ENCODE measurements at places on chromosomes 1 and 21.
A peak's percentile ranks its signal among the peaks of the same experiment; 100 is the strongest.

DNA sequence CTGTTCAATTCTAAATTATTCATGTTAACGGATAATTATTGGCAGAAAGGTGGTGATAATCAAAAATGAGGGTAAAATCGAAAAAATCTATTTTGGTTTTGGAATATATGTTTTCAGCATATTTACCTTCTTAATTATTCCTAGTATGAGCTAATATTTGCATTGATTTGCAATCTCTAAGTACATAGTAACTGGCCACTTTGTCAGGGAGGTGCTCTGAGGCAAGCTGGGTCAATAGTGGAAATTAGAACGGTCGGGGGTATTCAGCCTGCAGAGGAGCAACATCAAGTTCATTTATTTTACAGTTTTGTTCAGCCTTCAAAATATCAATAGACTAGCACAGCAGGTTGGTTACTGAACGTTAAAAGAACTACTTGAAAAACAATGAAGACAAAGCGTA, 1.8 kb downstream of the OTUD7B start:
- no peak for DNase-seq

DNA sequence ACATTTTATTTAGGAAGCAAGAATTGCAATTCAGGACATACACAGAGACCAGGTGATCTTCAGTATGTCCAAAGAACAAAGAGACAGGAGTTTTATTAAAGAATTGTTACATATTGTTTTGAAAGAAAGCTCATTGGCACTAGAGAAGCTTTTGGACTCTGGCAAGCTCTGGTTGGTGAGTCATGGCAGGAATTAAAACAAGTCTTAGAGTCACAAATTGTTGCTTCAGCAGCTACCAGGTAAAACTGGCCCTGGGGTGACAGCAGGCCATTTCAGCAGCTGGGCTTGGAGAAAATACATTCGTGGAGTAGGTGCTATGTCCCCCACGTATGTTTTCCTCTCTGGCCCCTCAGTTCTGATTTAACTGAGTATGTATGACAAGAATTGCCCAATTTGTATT, 58.8 kb downstream of the MAP3K21 start:
- DNase-seq = no peak

GRCh38 chr1:215277532-215277931, 195.0 kb downstream of the KCNK2 start:
- DNase-seq = no peak

- no peak for DNase-seq
These were observed 109.8 kb upstream of the WARS2 start for GRCh38 chr1:119250299-119250698.

GRCh38 chr1:50633465-50633864, 210.2 kb upstream of the DMRTA2 start:
- no peak for DNase-seq

DNA sequence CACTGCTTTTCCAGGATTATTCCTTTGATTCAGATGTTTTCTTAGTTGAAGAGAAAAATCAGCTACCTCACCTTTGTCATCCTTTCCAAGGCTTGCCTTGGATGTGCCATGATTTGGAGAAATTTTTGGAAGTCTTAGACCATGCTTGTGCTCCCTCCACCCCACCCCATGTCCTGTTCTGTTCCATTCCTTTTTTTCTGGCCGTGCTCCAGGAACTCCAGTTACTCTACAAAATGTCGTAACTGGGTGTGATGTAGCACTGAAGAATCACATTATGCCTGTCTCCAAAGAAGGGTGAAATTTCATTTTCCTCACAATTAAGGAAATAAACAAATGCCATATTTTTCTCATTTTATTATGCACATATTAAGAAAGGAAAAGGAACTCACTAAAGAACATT, 217.8 kb upstream of the ZRANB2 start:
- DNase-seq = no peak

DNA sequence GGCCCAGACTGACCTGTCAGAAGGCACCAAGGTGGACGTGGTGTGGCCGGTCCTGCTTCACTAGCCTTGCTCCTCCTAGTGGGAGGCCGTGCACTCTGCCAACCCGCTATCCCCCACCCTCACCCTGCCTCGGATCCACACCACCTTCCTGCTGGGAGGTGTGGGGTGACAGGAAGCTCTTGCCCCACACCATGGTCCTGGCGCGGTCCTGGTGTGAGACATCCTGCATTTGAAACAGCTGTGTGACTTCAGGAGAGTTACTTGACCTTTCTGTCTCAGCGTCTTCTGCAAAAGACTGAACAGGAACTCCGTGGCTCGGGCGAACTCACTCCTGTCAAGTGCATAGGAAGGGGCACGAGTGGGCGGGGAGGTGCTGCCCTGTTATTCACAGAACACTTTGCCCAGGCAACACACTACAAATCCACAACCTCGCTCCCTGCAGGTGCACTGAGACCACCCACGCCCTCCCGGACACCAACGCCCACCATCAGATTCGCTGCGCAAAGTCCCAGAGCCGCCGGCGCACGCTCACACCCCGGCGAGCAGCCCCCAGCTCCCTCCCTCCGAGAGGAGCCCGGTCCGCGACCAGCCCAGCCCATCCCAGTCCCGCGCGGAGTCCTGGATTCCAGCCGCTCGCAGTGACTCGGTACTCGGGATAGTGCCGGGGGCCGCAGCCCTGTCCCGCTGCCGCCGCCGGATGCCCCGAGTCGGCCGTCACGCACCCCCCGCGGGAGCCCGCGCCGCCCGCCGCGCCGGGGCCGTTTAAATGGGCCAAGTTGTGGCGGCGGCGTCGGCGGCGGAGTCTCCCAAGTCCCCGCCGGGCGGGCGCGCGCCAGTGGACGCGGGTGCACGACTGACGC, at the start of gene SAMD11:
TSS of gene SAMD11 (plus strand) at position 793 of the 860 bp plus-strand sequence. CDS start 509 bp downstream, outside the sequence.
- DNase-seq = peak; percentile 61

DNA sequence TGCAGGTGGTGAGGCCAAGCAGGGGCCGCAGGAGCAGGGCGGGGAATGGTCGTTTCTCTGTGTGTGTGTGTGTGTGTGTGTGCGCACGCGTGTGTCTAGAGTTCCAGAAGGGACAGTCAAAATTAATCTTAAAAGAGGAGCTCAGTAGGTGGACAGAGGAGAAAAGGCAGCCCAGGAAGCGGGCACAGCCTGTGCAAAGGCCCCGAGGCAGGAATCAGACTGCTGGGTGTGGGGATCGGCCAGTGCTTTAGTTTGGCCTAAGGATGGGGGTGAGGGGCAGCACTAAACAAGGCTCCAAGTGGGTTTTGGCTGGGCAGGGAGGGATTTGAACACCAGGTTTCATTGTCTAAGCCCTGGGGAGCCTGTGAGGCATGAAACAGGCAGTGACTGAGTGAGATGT, 21.7 kb downstream of the EPHA8 start:
- no peak for DNase-seq

DNA sequence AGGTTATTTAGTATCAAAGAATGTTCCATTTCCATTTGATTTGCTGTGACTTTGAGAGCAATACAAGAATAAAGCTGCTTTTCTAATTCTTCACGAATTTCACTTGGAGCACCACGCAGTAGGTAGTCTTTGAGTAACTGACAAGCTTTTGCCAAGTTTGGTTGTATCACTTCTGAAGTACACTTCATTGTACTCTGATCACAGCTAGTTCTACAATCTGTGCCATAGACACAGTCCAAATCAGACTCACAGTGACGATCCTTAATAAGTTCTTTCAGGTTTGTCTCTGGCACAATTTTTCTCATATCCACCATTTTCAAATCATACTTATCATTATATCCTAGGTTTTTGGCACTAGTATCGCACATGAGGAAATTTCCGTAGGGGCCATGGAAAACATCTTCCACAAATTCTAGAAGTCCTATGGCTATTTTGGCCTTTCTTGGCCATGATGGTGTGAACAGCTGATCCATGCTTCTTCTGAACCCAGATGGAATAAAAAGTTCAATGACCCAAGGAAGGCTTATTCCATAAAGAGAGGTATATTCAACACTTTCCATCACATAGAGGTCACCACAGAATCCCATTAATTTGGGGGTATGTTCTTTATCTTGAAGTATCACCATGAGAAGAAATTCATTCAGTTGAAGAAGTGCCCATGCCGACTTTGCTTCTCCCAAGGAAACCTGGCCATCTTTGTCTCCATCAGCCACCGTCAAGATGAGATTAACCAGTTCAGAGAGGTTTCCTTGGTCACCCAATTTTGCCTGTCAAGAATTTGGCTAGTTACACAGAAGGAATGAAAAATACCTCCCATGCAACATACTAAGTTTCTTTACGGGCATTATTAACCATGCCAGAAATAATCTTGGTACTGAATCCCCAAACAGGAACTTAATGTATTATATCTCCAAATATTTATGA, 11.9 kb downstream of the RPL5 start:
- no peak for DNase-seq

DNA sequence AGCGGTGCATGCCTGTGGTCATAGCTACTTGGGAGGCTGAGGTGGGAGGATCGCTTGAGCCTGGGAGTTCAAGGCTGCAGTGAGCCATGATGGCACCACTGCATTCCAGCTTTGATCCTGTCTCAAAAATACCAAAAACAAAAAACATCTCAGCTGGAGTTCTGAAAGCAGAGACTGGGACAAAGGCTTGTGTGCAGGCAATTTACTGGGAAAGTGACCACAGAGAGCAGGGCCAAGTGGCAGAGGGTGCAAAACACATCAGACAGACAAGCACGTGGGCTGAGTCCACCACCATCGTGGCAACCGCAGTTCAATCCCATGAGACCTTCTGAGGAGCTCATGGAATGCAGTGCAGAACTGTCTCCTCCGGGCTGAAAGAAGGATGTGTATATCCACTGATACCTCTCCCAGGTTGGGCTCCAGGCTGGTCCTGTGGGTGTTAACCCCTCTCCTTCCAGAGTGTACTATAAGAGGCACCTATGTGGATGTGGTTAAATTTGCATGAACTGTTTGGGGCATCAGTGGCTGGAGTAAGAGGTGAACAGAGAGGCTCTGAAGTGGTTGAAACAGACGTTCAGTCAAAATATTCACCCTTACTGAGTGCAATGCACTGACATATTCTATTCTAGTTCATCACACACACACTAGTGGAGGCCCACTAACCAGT, 10.8 kb downstream of the PIGP start:
- DNase-seq = no peak

- DNase-seq = no peak
These were observed 25.0 kb downstream of the AGPAT3 start for GRCh38 chr21:43890042-43890441.

- no peak for DNase-seq
These were observed 68.1 kb downstream of the SPAG17 start for GRCh38 chr1:118116909-118117308.

- DNase-seq = no peak
These were observed 40.9 kb upstream of the CAMK1G start for GRCh38 chr1:209542585-209542984.

GRCh38 chr1:152487871-152488270, 22.7 kb upstream of the LCE5A start:
- DNase-seq = no peak

DNA sequence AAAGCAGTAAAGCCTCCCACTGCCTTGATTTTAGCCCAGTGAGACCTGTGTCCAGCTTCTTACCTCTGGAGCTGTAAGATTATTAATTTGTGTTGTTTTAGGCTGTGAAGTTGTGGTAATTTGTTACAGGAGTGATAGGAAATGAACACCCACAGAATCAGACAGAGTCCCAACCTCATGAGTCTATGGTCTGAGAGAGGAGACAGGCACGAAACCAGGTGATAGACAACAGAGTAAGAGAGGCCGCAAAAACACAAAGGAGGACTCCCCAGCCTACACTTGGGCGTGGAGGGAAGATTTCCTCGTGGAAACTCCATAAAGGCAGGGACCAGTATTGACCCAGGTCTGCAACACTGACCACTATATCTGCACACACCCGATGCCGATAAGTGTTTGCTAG, 234.6 kb upstream of the JUN start:
- no peak for DNase-seq

DNA sequence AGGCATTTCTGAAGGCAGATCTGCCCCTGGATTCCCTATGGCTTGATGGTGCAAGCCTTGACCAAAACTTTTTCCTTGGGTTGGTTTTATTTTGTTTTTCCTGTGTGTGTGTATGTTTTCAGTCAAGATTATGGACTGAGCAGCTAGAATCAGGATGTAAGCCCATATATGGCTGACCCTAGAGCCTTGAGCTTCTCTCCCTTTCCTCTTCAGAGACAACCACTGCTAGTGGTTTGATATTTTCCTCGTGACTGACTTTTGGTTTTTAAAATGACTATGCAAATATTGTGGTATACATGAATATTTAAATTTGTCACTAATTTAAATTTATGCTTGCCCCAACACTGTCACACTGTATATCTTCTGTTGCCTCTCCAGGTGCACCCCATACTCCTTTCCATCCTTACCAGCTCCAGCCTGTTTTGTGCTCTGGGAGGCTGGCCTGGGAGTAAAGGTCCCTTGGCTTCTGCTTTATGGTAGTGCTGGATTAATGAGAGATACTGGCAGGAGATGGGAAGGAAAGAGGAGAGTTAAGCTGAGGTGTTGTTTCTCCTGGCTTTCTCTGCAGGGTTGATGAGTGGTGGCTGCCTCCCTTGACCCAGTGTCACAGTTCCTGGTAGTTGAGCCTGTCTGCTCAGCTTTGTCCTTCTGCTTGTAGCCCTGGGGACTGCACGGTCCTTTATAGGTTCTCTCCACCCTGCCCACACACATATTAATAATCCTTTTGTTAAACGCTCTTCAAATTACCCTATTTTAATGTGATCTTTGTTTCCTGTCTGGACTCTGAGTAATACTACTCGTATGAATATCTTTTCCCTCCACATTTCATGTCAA, 44.4 kb downstream of the RWDD3 start:
- DNase-seq = no peak

DNA sequence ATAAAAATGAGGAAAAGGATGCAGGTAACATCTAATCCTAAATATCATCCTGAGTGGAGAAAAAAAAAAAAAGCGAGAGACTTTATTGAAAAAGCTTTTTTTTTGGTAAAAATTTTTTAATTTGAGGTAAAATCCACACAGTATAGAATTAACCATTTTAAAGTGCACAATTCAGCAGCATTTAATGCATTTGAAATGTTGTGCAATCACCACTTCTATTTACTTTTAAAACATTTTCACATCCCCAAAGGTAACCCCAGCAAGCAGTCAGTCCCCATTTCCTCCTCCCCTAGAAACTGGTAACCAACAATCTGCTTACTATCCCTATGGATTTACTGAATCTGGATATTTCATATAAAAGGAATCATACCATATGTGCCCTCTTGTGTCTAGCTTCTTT, 166.7 kb downstream of the TTLL7 start:
- no peak for DNase-seq

DNA sequence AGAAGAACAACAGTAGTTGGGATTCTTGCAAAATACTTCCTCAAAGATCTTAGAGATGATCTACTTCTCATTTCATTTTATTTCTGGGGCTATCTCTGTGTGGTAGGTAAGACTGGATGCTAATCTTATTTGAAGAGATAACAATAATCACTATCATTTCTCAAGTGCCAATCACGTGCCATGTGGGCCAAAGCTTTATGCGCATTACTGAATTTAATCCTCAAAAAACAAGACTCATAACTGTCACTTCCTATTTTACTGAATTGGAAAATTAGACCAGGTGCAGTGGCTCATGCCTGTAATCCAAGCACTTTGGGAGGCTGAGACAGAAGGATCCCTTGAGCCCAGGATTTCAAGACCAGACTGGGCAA, 121.7 kb downstream of the KCNN3 start:
- no peak for DNase-seq

GRCh38 chr21:16900685-16901084, 612.2 kb upstream of the CXADR start:
- no peak for DNase-seq
